ENCODE measurements at places on chromosomes 7 and 10.

DNA sequence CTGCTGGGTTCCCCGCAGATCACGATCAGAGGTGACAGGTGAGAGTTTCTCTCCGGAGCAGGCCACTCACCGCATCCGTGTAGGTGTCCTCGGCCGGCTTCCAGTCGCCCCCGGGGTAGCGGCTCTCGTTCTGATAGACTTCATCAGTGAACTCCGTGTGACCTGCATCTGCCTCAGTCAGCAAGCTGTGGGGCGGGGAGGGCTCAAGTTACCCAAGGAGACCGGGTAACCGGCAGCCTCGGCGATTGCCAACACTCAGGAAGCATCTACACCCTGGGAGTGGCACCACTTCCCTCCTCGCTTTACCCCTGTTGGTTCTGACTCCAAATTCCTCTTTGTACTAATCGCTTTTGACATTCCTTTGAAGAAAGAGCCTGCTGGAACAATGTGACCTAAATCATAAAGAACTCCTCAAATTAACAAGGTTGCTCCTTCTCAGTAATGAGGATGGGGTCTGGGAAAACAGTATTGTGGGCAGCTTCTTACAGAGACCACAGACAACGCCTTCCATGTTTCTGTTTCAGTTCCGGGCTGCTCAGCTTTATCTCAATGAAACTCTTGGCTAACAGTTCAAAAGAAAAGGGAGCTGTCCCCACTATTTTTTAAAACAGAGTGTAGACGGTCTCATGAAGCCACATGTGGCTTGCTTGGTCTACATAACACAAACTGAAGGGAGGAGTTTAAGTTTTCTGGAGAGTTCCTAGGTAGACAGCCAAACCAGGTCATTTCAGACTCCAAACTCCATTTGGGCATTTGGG lies 118.1 kb downstream of the MYOF start:
- no peak for DNase-seq

DNA sequence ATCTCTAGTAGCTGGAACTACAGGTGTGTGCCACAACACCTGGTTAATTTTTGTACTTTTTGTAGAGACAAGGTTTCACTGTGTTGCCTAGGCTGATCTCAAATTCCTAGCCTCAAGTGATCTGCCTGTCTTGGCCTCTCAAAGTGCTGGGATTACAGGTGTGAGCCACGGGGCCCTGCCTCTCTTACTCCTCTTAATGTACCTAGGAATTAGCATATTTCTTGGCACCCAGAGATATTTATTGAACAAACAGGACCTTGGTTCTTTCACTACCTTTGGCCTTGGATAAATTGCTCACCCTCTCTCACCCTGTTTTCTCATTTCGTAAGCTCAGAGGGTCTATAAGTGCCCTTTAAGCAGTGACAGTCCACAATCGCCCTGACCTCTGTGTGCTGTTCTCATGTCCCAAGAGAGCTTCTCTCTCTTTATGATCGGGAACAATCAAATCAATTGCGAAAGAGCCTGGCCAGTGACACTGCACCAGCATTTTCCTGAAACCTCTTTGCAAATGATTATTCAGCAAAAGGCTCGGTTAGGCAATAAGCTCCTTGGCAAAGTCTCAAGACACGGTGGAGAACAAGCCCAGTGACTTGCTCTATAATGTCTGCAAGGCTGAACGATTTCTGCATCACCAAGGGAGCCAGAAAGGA lies 117.7 kb downstream of the APBB1IP start:
- DNase-seq: no peak

- no peak for DNase-seq
These were observed 5.7 kb downstream of the PLCE1 start for GRCh38 chr10:93999401-93999851.

GRCh38 chr7:141126107-141126506 lies 52.2 kb downstream of the TMEM178B start:
- no peak for DNase-seq

DNA sequence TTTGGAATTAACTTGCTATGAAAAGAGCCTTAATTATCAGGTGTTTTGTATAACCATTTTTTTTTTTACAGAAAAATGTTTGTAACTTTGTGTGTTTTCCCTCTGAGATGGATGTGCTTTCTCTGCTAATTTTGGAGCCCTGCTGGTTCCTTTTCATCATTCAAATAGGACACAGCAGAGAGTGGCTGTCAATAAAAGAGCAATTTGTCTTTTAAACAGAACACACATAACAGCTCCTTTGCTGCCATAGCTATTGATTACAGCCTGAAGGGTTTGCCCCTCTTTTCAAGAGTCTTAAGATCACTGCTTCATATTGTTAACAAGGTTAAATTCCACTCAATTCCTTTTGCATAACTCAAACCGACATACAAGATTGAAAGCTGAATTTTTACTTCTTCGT lies 187.2 kb upstream of the MBL2 start:
- no peak for DNase-seq

DNA sequence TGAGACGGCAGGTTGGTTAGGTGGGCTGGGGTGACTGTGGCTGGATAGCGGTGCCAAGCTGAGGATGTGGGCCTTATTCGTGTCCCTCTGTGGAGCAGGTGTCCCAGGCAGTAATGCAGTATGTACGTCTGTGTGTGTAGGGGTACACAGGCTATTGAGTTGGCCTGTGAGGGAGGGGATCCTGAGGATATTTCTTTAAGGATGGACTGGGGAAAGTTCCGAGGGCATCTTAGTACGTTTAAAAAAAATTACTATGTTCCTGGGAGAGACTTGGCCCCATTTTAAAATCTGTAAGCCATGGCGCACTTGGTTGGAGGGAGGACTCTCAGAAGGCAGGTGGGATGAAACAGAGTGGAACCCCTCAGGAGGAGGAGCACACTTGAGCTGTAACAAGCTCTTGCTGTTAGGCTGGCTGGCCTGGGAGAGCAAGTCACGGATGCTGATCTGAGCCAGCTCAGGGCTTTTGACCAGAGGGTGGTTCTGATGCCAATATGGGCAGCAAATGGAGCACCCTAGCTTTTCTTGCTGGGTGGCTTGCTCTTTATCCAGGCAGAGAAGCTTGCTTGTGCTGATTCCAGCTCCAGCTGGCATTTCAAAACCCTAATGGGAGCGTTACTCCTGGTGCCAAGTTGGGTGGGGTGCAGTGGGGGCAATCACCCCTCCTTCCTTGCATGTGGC lies 765 bp downstream of the WBP1L start:
- DNase-seq: no peak

GRCh38 chr10:80412486-80412885 lies 4.1 kb downstream of the PRXL2A start:
- DNase-seq: no peak

- DNase-seq: no peak
These were observed 551.2 kb downstream of the GALNT17 start for GRCh38 chr7:71682841-71683781.

DNA sequence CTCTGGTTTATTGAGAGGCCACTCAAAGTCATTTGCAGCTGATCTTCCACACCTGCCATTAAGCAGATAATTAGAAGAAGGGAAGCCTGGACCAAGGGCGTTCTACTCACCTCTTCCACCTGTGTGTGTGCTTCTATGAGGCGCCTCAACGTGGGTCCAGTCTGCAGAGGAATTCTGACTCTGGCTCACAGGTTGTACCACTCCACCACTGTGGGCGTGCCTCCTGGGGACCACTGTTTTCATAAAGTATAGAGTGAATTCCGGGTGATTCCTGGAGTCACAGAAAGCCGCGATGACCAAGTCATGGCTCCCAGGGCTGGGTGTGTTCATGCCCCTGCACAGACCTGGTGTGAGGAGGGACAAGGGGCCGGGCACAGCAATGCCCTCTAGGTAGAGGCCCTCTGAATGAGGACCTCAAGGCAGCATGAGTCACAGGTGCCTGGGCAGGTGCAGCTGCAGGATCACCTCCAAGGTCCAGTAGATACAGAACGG lies 408.3 kb upstream of the MGMT start:
- no peak for DNase-seq

GRCh38 chr7:65907501-65908198 lies 34.8 kb downstream of the VKORC1L1 start:
- DNase-seq: no peak

- DNase-seq: no peak
These were observed 41.9 kb downstream of the SEMA3C start for GRCh38 chr7:80876894-80877414.

DNA sequence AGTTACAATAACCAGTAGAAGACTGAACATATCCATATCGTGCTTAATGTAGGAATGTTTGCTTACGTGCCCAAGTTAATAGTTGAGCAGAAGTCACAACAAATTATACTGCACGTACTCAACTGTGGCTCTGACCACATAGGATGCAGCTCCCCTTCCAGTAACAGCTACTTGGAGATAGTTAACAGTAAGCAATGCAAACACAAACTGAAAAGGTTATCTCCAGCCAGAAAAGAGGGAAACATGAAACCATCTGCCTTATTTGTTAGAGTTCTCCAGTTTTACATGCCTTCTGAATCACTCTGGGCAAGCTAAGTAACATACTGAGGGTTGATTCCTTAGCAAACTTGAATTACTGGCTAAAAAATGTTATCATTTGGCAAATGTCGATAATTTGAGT lies 9.8 kb downstream of the DHX32 start:
- no peak for DNase-seq

DNA sequence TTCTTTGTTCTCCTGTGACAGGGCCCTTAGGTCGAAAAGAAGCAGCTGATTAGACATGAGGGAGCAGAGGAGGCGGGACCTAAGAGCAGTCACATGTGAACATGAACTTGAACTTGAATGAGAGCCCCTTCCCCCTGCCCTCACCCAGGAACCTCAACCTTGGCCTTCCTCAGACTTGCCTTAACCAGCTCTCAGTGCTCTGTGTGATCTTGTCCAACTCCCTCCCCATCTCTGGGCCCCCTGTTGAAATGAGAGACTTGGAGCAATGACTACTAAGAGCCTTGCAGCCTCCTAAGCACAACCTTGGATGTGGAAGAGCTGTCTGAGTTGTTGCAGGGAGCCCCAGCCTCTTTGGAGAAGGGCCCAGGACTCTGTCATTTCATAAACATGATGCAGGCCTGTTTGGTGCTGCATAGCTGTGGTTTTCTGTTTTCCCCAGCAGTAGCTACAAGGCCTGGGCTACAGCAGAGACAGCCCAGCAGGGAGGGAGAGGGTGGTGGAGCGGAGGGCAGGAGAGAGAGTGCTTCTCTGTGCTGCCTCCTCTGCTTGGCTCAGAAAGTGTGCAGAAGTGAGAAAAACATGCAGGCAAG lies 123.9 kb upstream of the ZMIZ1 start:
- DNase-seq: no peak

Data from activated CD8-positive, alpha-beta memory T cell treated with anti-CD3 and anti-CD28 coated beads for 1 hour (primary cell).